ENCODE measurements at places on chromosomes 16 and 17. TPM values are rescaled to one million over a fixed set of nuclear protein-coding genes. Genes with fewer than 3 reads are reported as not detected.

- no peak for DNase-seq
These were observed 12.6 kb downstream of the PHB1 start for GRCh38 chr17:49401971-49402611.

The SPNS3 gene
- total RNA-seq = 0.35 TPM

The OTOP3 gene
- not detected for total RNA-seq

DNA sequence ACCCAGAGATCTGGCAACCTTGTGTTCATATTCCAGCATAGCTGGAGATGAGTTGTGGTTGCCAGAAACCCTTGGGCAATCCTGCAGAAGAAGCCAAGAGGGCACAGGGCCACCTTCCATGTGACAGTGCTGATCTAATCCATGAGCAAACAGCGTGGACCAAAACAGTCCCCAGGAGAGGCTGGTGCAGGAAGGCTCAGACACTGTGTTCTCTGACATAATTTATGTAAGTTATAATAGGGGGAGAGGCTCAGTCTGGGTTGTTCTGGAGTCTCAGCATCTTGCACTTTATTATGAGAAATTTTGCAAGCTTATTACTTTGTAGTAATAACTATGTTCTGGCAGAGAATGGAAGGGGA lies 273.9 kb downstream of the HAPSTR1 start:
- DNase-seq = peak; percentile 83

DNA sequence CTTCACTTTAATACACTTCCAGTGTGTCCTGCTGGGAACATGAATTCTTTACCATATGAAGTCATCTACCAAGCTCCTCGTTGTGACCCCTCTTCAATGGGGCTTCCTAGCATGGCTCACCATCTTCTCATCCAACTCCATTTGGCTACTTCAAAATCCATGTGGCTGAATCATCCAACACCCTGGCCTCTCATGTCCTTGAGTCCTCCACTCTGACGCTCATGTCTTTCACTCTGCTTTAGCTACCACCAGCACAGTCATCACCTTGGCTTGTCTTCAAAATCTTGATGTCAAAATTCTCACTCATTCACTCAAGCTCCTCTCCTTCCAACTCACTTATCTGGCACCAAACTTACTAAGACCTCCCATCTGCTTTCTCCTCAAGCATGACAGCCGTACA lies 35.8 kb downstream of the AMFR start:
- DNase-seq = no peak

The ALDH3A1 gene
- total RNA-seq = not detected

DNA sequence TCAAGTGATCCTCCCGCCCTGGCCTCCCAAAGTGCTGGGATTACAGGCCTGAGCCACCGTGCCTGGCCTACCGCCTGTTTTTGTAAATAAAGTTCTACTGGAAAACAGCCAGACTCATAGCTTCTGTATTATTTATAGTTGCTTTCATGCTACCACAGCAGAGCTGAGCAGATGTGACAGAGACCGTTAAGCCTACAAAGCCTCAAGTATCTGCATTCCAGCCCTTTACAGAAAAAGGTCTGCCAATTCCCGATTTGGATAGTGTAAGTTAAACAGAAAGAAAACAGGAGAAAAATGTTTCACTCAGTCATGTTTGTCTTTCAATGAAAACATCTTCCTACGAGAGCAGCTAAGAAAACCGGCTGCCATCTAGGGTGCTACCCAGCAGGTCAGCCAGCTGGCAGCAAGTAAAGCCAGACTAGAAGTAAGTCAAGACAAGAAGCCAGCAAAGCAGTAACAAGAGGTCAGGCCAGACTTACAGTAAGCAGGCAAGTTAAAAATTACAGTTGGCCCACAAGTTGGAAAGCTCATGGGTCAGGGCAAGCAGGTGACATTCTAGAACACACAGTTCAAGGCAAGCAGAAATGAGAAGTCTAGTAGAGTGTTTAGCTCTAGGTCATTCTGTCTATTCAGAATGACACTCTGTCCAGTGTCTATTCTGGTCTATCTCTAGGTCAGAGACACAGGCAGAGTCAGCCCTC lies 17.7 kb downstream of the NCBP3 start:
- DNase-seq = no peak

- no peak for DNase-seq
These were observed 40.9 kb downstream of the LAT start for GRCh38 chr16:29025735-29026134.

GRCh38 chr17:48747445-48748363 lies 19.2 kb upstream of the HOXB13 start:
- no peak for DNase-seq

- DNase-seq = no peak
These were observed 13.1 kb downstream of the BCAR1 start for GRCh38 chr16:75238132-75238852.

The TMEM100 gene
- total RNA-seq = 17.0 TPM

The PRR29 gene
- 0.51 TPM for total RNA-seq

- no peak for DNase-seq
These were observed 441.0 kb upstream of the SALL1 start for GRCh38 chr16:51592001-51592501.

The AKAP10 gene
- total RNA-seq = 16.4 TPM

- DNase-seq = no peak
These were observed 111.3 kb downstream of the TRIM37 start for GRCh38 chr17:58995247-58995940.

The TBC1D3 gene
- total RNA-seq = not detected

DNA sequence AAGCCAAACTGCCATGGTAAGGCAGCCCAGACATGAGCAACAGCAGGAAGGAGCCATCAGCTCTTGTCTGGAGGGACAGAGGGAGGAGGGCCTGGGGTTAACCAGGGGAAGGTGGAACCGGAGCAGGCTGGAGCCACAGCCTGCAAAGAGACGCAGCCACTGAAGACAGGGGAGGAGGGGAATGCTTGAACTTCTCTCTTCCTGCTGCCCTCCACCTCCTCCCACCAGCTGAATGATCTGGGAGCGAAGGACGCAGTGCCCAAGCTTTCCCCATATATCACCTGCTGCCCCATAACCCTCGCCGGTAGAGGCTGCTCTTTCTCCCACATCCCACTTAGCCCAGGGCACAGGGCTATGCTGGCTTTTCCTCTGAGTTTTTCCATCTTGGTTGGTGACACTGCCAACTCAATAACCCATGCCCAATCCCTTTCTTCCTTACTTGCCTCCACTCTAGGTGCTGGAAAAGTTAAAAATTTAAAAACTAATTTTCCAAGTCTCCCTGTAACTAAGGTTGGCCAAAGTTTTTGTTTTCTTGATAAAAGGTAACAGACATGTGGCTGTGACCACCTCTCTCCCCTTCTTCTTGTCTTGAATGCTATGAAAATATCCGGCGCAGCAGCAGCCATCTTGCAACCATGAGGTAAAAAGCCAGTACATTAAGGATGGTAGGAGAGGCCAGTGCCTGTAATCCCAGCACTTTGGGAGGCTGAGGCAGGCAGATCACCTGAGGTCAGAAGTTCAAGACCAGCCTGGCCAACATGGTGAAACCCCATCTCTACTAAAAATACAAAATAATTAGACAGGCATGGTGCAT lies 21.8 kb upstream of the CACNG4 start:
- DNase-seq = no peak

The HYDIN gene
- 0.51 TPM for total RNA-seq

DNA sequence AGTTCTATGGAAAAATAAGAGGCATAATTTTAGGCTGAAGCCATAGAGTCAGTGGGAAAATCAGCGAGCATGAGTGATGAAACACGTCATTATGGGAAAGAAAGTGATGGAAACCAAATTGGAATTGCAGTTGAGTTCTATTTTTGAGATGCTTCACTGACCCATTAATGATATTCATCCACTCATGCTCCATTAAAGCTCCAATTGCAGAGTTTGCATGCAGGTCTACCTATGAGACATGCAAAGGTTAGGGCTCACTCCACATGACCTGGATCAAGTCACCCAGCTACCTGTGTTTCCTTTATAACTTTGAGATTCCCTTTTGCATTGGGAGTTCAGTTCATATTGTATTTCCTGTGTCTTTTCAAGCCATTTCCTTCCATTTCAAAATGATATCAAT lies 8.0 kb upstream of the KRTAP2-4 start:
- DNase-seq = no peak

- no peak for DNase-seq
These were observed 59.6 kb downstream of the ANKFY1 start for GRCh38 chr17:4204190-4204589.

The HS3ST4 gene
- total RNA-seq = not detected

- DNase-seq = no peak
These were observed 508.4 kb upstream of the GOT2 start for GRCh38 chr16:59242556-59242955.

GRCh38 chr17:1735834-1736347 lies 6.8 kb upstream of the SERPINF2 start:
- no peak for DNase-seq

The KRTAP16-1 gene
- total RNA-seq = not detected

Data from Right ventricle myocardium inferior (tissue), 1 donor.